Nucleus accumbens (tissue), 56 donors: ENCODE measurements at places on chromosomes 5 and 9.

DNA sequence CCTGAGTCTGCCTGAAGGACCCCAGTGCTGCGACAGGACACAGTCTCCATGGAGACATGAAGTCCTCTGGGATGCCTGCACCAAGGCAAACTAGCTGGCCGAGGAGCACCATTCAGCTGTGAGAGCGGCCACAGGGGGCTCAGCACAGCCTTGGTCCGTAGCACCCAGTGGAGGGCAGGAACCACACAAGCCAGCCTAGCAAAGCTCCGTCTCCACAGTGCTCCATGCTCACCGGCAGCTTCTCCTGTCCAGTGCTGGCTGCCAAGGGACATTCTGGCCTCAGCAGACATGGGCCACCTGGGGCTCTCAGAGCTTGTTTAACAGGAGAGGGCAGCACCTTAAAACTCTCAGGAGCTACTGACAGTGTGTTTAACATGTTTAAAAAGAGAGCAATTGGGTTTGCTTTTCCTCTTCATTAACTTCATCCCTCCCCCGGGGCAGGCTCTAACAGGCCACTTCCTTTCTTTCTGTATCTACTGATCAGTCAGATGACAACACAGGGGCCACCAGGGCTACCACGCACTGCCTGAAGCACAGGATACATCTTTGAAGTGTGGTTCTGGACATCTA is 57.0 kb downstream of the SECISBP2 start:
- DNase-seq = no peak

- no peak for DNase-seq
These were observed 11.6 kb downstream of the PTCH1 start for GRCh38 chr9:95505072-95505716.

DNA sequence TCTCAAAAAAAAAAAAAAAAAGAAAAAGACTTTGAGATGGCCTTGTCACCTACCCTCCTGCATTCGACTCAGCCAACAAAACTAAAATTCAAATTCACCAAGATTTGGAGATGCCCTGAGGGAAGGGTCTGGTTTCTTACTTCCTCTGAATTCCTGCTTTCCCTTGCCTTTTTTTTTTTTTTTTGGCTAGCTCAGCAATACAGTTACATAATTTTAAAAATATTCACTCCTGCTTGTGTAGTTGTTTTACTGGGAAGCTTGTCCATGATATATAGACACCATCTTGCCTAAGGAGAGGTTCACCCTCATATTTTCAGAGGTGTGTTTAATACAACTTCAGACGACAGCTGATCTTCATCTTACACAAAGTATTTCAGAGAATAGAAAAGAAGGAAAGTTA is 21.3 kb upstream of the SERINC5 start:
- DNase-seq = no peak

DNA sequence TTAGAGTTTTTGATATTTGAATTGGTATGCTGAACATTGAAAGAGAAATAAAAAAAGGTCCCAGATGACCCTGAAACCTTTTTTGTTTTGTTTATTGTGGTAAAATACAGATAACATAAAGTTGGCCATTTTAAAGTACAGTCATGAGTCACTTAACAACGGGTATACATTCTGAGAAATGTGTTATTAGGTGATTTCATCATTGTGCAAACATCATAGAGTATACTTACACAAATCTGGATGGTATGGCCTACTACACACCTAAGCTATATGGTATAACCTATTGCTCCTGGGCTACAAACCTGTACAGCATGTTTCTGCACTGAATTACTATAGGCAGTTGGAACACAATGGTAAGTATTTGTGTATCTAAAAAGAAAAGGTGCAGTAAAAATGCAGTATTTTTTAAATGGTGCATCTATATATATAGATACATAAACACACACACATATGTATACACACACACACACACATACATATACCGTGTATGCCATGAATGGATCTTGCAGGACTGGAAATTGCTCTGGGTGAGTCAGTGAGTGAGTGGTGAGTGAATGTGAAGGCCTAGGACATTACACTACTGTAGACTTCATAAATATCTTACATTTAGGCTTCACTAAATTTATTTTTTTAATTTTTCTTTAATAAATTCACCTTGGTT is 31.0 kb downstream of the TTC1 start:
- no peak for DNase-seq

DNA sequence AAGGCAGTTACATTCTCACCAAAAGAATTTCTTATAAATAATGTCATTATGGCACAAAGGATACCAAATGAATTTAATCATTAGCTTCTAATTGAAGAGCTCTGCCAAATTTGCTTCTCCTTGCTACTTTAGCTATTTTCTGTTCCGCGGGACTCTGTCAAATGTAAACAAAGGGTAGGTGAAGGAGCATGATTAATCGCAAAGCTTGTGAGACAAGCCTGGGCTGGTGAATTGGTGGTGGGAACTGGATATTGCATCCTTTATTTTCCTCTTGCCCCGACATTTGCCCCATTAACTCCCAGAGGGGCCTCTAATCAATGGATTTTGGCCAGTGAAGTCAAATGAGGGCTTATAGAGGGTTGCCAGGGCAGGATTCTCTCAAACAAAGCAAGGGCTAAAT is 234.2 kb upstream of the RFX3 start:
- DNase-seq = no peak

DNA sequence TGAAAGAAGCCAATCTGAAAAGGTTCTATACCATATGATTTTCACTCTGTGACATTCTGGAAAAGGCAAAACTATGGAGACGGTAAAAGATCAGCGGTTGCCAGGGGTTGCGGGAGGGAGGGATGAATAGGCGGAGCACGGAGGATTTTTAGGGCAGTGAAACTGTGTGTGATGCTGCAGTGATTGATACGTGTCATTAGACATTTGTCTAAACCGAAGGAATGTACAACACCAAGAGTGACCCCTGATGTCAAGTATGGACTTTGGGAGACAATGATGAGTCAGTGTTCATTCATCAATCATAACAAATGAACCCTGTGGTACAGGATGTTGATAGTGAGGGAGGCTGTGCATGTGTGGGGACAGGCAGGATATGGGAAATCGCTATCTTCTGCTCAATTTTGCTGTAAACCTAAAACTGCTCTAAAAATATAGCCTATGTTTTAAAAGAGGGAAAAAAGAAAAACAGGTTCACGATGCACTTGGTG is 34.4 kb downstream of the ERGIC1 start:
- peak; percentile 15 for DNase-seq
